ENCODE measurements at places on chromosomes 3 and 15.

DNA sequence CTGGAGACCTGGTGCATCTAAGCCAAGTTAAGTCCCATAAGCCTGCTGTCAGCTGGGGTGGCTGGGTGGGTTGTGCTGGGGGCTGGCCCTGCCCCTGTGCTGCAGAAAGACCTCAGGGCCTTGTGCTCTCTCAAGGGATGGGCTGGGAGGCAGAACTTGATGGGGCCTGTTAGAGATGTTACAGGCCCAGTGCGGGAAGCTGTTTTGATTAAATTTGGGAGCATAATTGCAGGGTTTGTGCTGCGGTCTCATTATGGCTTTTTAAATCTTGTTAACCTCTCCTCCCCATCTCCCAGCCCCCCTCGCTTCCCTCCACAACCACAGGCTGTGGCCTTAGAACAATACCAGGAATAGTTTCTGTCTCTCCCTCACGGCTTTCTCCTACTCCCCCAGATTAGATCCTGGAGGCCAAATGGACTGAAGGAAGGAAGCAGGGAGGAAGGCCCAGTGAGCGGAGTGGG, 87.6 kb upstream of the TLE3 start:
- DNase-seq, result no peak

- no peak for DNase-seq
Measured at GRCh38 chr15:41276831-41277230, 45.8 kb downstream of the CHP1 start.

GRCh38 chr3:168040607-168041208, 55.0 kb downstream of the GOLIM4 start:
- no peak for DNase-seq

DNA sequence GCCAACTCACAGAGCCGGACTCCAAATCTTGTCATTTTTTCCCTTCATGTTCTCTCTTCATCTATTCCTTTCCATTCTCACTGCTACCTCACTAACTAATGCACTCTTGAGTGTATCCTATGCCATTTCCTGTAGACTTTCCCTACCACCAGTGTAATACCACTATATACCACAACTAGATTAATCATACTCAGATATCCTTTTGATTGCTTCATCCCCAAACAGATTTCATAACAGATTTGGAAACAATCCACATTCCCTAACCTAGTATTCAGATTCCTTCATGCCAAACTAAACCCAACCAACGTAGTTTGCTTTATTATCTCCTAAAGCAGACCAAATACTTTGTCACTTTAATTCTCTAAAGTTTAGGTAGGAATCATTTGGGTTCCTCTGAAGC, 2.6 kb upstream of the PLOD2 start:
- DNase-seq, result no peak

GRCh38 chr3:26312816-26313215, 309.8 kb upstream of the LRRC3B start:
- no peak for DNase-seq

GRCh38 chr15:81254277-81254915, 57.7 kb downstream of the IL16 start:
- DNase-seq, result no peak

- no peak for DNase-seq
Measured at GRCh38 chr3:128289534-128289933, 136.3 kb downstream of the EEFSEC start.

- no peak for DNase-seq
Measured at GRCh38 chr3:31610700-31611275, 78.1 kb downstream of the STT3B start.

GRCh38 chr15:41919201-41919820, 25.5 kb upstream of the SPTBN5 start:
- no peak for DNase-seq

GRCh38 chr3:149343951-149344350, 10.5 kb upstream of the TM4SF18 start:
- DNase-seq, result no peak

GRCh38 chr3:112604536-112604935, 36.4 kb downstream of the CCDC80 start:
- DNase-seq, result no peak

GRCh38 chr3:9732080-9732739, 675 bp downstream of the BRPF1 start:
- no peak for DNase-seq

DNA sequence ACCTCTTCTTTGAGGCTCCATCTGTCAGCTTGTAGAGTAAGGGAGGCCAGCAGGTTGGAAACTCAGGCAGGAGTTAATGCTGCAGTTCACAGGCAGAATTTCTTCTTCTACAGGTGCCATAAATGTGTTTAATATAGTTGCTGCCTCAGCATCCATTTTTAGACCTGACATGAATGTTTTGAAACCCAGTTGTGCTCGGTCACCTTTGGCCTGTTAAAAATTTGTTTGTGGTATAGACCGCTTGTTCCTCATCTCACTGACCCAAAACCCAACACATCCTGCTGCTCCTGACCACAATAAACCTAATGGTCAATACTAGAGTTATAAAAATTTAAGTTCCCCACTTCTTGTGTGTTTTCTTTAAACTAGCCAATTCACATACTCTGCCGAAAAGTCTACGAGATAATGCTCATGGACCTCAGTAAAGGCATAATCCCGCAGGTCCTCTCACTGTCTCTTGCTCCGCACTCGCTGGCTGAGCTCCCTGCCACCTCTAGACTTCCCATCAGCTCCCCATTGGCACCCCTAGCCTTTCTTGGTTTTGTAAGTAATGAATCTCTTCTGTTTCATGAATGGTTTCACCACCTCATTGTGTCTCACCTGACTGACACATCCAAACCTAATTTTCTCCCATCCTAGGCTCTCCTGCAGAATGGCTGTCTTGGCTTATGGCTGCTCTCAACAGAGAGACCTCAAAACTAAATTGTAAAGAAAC, 138.5 kb upstream of the STRIT1 start:
- no peak for DNase-seq

GRCh38 chr3:13783476-13783875, 96.4 kb downstream of the WNT7A start:
- no peak for DNase-seq

GRCh38 chr3:66165660-66166059, 55.1 kb upstream of the SLC25A26 start:
- DNase-seq, result no peak

DNA sequence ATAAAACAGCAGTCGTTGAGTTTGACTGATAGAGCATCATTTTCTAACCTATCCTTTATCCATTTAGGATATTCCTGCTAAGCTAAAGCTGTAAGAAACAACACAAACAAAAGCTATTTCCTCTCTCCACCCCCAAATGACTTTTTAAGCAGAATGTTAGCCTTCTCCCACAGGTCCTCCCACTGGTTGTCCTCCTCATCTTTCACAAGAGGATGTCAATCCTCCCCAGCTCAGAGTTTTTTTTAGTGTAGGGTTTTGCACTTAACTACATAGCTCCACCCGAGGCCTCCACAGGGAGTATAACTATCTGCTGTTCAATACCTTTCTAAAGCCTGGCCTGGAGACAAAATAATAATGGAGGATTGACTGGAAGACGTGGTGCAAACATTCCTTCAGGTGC, 7.8 kb downstream of the SETMAR start:
- DNase-seq, result no peak

GRCh38 chr15:65796610-65797078, 4.6 kb upstream of the DENND4A start:
- no peak for DNase-seq

GRCh38 chr3:187669675-187670504, at the start of gene SST:
TSS of gene SST (minus strand) at chr3:187670394. CDS start at chr3:187670291, 103 bp downstream.
- no peak for DNase-seq

- no peak for DNase-seq
Measured at GRCh38 chr3:182568261-182568660, 225.0 kb upstream of the ATP11B start.

- DNase-seq, result no peak
Measured at GRCh38 chr3:14524311-14524711, 15.8 kb downstream of the GRIP2 start.

DNA sequence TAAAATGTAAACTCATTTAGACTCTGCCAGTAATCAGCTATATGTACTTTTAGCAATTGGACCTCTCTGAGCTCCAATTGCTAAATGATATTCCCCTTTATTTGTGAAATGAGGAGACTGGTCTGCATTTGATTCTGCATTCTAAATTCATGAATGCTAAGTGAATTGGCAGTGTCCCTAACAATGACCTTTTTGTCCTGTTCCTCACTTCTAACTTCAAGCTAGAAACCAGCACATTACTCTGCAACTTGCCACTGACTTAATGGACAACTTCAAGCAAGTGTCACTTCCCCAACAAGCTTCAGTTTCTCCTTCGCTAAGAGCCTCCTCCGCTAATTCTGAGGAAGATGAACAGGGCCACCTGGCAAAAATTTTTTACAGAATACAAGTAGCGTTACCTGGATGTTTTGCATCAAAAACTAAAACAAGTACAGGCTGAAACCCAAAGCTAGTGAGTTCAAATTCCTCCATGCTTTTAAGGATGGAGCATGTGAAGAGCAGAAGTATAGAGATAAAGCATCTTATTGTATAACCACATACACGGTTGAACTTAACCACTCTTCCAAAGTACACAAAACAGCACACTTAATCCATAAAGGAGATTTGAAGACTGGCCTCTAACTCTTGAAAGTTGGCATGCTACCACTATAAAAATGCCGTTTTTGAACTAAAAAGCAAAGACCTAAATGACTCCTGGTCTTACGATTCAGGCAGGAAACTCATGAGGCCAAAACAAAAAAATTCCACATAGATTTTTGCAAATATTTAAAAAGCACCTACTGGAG, 207.6 kb downstream of the MAGI1 start:
- no peak for DNase-seq

GRCh38 chr3:43892526-43892925, 201.8 kb downstream of the ABHD5 start:
- no peak for DNase-seq

DNA sequence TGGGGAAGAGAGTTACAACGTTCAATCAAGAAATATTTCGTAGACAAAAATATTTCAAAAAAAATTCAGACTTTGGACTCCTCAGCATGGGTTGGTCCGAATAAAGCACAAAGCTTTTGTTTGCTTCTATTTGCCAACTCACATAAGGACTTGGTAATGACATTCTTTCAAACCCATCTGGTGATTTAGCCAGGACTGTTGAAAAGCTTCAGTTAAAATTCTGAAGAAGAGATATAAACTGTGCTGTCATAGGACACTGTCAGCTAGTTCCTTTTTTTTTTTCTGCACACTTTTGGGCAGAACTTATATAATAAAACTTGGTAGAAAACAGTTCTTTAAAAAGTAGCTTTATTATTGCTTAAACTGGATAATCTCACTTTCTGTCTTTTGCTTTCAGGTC, 660.8 kb upstream of the SGO1 start:
- DNase-seq, result no peak

GRCh38 chr15:70086636-70087035, 11.1 kb downstream of the TLE3 start:
- no peak for DNase-seq

DNA sequence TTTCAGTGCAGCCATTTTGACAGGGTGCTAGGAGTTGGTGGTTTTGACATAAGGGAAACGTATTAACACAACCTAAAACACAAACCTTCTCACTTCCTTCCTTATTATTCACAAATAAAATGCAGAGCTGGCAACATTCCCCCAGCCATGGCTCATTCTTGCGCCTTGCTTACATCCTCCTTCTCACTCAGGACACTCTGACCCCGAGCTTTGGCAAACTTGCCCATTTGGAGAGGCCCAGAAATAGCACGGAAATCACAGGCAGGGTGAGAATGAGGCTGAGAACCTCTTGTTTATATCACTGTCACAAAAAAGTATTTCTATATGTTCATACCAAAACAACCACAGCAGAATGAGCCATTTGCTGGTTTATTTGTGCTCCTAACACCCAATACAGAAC, 244.3 kb downstream of the NTRK3 start:
- DNase-seq, result no peak

DNA sequence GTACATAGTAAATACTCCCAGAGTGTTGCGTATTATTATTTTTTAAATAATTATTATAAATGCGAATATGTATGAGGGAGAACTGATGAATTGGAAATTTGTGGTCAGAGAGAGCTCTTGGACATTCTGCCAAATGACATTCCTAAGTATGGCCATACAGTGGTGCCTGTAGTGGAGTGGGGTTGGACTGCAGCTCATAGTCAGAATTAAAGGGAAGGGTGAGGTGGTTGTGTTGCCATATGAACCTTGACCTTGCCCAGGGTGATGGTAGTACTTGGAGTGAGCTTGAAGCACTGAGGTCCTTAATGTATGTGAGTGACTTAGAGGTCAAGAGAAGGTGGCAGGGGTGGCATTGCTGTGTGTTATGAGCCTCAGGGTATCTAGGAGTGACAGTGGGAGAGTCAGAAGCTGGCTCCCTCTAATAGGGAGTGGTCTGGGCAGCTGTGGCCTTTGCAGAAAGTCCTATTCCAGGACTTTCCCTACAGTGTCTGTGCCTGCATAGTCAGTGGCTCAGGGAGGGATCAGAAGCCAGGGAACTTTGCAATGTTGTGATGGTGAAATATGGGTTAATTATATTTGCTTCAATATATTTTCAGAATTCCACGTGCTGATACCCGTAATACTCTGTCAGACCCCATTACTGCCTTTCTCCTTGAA, 26.2 kb downstream of the PDE8A start:
- DNase-seq, result no peak

DNA sequence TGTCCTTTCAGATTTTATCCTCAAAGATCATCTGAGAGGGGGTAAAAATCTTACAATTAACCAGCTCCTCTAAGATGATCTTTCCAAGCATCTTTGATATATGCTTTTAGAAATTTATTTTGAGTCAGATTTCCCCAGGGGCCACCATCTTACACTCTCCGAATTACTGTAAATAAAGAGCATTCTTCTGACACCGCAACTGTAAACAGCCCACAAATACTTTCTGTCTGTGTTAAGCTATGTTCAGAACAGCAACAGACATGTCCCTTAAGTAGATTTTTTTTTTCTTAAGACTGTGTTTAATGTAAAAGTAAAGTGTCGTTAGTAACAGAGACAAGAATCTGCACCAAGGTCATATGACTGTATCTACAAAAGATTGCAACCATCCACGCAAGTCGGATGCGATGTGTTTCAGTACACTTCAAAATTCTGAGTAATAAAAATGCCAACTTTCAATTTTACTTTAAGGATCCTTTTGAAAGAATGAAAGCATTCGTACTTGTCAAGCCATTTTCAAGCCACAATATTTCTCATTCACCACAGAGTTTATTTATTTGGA, 159.0 kb upstream of the KCNH8 start:
- DNase-seq, result no peak

GRCh38 chr3:44041726-44042125, 200.0 kb upstream of the TOPAZ1 start:
- DNase-seq, result no peak

DNA sequence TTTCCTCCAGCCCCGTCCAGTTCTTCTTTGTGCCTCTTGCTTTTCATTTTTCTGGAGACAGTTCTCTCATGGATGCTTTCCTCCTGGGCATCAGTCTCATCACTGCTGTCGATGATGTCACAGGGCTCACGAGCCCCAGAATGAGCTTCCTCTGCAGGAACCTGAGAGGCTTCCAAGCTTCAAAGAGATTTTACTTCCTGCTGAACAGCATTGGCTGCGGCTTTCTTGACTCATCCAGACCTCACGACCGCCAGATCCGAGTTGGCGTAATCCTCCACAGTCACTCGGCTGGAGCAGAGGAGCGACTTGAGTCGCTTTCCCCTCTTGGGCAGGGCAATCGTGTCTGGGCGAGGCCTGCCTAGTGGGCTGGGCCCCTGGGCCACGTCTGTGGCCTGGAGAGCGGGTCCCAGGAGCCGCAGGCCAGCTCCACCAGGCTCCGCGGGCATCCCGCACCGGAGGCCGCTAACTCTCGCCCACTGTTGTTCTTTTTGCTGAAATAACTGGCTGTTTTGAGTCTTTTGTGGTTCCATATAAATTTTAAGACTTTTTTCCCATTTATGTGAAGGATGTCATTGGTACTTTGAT, 20.8 kb upstream of the FAN1 start:
- peak; percentile 14 for DNase-seq
